Fibroblast of skin of abdomen (primary cell): ENCODE measurements at places on chromosomes 5 and 9.

- no peak for DNase-seq
Observed at GRCh38 chr9:22863106-22863505, 416.5 kb downstream of the DMRTA1 start.

GRCh38 chr5:95620870-95621838, 1.3 kb downstream of the GPR150 start:
- DNase-seq, result peak; percentile 16

GRCh38 chr5:145493435-145493834, 341.7 kb downstream of the PRELID2 start:
- no peak for DNase-seq

DNA sequence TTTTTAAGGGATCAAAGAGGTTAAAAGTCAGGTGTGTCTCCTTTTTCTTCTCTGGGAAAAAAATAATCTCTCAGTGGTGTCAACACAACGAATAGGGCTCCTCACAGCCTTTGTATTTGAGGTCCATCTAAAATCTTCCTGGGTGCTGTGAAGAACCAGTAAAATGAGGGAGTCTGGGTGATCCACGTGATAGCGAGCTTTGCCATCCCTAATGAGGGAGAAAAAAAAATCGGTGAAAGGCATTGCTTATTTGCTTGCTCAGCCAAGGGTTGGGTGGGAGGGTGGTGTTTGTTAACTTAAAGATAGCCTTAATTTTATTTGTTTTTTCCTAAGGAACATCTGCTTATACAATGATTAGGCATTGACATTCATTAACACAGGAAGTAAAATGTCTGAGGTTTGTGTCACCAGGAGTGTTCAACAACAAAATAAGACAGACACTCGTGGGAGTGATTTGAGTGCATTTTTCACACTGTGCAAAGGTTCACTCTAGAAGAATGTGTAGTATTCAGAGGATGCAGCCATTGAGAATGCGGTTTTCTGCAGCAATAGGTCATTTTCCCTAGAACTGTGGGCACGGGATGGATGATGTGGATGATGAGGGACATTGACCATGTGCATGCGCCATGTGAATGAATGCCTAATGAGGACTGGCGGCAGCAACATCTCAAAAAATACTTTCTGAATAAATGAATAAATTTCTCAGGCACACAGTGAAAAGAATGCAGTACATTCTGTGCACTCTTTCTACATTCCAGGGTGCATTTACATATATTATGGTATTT, 369.5 kb downstream of the NTRK2 start:
- DNase-seq, result no peak

- DNase-seq, result no peak
Observed at GRCh38 chr5:173231381-173231766, 3.6 kb downstream of the NKX2-5 start.

DNA sequence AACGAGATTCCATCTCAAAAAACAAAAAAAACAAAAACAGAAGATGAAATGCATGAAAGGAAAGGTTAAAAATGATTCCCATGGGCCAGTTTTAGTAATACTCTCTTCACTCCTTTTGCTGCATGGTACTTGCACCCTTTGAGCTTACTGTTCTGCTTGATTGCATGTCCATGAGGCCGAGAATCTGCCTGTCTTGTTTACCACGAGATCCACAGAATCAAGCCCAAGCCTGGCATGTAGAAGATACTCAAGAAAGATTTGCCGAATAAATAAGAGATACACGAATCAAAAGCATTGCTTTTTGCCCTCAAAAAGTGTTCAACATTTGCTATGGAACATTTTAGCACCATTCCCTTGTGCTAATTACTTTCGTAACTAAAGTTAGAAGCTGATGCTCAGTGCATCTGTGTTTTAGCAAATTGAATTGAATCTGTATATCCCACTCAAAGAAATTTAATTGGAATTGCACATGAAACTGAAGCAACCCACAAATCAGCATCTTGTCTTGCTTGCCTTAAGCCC, 1.1 kb downstream of the FAXDC2 start:
- DNase-seq, result no peak

DNA sequence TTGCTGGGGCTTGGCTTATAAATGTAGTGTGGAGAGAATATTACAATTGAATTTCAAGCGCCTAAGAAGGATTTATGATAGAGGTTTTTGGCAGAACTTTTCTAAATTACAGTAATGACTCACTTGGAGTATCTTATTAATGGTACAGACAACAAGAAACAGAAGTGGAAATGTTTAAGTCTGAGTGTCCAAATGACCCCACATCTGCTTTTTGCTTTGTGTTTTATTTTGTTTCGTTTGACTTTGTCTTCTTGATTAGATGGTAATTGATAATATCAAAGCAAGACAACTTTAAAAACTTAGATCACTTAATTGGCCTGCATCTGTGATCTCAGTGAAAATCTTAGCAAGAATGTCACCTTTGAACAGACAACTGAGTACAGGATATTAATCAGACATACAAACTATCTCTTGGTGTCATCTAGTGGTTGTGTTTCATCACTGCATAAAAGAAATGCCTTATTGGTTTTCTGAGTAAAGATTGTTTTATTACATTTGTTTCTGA, 577.4 kb downstream of the ISL1 start:
- DNase-seq, result no peak

DNA sequence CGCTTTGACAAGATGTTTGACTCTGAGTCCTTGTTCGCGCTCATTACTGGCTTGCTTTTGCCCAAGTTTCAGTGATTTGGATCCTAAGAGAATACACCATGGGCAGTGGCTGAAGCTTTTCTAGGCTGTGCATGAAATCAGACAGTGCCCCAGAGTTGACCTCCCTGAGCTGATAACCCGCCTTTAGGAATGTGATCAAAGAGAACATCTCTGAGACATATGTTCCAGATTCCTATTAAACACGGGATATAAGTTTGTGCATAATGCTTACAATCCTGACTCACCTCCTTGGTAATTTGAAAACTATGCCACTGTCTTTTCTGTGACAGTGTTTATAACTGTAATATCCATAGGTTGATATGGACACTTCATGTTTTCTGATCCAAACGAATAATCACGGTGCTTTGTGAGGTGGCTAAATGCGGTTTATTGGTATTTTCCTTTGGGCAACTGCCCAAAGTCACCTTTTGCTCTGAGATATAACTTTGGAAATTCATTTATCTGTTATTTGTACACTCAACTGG, 732.9 kb downstream of the MTRR start:
- peak; percentile 27 for DNase-seq

DNA sequence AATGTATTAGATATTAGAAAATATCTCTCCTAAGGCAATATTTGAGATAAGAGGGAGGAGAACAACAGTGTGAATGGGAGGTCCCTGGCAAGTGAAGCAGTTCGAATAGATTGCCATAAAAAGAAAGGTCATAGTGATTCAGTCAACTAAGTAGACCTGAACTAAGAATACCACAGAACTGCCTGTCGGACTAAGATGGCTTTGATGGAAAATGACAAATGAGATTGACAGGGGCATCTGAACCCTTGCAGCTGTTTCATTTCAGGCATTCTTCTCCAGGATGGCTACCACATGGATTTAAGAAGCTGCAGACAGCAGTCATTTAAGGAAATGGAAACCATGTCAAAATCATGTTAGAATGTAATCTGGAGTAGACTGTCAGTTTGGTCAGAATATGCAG, 308.4 kb upstream of the MEF2C start:
- DNase-seq, result no peak
